ENCODE measurements at places on chromosomes 12 and 14. TPM values are rescaled to one million over a fixed set of nuclear protein-coding genes. Genes with fewer than 3 reads are reported as not detected.

The LMNTD1 gene
- not detected for total RNA-seq

The CCDC196 gene
- not detected for total RNA-seq

The DBX2 gene
- 0.27 TPM for total RNA-seq

The LRP1-AS gene
- not detected for total RNA-seq

The CD163L1 gene
- 0.32 TPM for total RNA-seq

The ADGRD1 gene
- total RNA-seq = 0.80 TPM

The RIMBP2 gene
- total RNA-seq = 1.5 TPM

The LTB4R2 gene
- total RNA-seq = 12.9 TPM

The RPAP3 gene
- total RNA-seq = 40.6 TPM

The PZP gene
- total RNA-seq = 0.18 TPM

The KSR2 gene
- 2.4 TPM for total RNA-seq

The RERGL gene
- total RNA-seq = not detected

The FOXG1 gene
- total RNA-seq = 0.09 TPM

The PPP1R12A gene
- 83.8 TPM for total RNA-seq

The PPM1H gene
- 37.1 TPM for total RNA-seq
